ENCODE measurements at places on chromosomes 1 and 21.

DNA sequence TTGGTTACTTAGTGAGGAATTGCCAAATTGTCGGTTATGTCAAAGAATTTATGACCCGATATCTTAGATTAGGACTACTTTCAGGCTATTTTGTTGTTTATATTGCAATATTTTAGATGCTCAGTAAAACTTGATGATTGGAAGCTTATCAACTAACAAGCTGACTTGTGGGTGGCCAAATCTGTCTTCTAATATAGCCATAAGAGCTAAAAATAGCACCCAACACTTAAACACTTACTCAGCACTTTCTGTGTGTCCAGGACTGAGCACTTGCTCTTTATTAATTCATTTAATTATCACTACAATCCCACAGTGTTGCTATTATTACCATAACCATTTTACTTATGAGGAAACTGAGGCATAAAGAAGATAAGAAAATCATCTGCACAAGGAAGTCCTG lies 50.4 kb downstream of the RWDD3 start:
- no peak for DNase-seq

- no peak for DNase-seq
These were observed 652 bp downstream of the SNAPIN start for GRCh38 chr1:153659175-153659534.

- no peak for DNase-seq
These were observed 70.0 kb downstream of the CLCA4 start for GRCh38 chr1:86616871-86617270.

DNA sequence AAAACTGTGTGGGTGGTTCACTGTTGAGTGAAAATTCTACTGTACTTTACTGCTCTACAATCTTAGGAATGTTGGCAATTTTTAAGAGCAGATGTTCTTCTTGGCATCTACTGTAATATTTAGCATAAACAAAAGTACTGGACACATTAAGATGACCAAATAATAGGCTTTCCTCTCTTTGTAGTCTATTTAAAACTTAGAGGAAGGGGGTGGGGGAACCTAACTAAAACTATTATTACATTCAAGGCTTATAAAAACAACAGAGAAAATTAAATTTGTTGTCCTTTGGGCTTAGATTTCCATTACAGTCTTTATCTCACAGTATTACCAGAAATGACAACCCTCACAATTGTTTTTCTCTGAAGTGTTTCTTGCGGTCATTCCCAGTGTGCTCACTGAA lies 181.2 kb downstream of the PLPPR4 start:
- no peak for DNase-seq

DNA sequence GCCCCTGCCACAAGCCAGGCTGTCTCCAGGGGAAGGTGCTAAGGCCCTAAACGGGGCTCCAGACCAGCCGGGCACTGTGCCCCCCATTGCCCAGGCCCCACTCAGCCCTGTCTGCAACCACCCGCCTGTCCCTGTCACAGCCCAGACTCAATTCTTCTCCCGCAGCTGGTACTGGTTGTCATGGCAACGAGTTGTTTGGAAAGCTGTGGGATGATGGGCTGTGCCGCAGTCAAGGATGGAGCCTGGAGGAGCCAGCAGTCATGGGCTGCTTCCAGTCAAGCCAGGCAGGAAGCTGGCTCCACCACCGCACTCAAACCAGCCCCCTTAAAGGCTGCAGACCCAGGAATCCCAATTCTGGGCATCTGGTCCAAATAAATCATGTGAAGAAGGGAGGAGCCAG lies 4.2 kb downstream of the SPOCD1 start:
- no peak for DNase-seq

- DNase-seq = no peak
These were observed 5.2 kb downstream of the SLAMF1 start for GRCh38 chr1:160641323-160642280.

GRCh38 chr1:187006896-187007295 lies 178.1 kb downstream of the PLA2G4A start:
- DNase-seq = no peak

- DNase-seq = no peak
These were observed 2.0 kb downstream of the S100A6 start for GRCh38 chr1:153533689-153534201.

DNA sequence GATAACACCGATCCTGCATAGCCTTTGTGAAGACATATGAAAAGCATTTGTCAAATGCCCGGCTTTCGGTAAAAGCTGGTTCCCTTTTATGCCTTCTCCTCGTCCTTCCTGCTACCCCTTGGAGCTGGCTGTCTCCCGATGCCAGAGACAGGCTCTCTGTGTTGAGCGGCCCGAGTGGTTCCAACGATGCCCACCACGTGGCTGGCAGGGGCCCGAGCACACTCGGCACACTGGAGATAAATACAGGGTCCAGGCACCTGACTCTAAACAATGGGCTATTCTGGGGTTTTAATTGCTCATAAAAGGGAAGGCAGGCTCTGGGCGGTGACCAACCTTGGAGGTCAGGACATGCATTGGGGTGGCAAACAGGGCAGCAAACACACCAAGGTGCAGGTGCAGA lies 207.1 kb downstream of the HIVEP3 start:
- no peak for DNase-seq

Data from stimulated activated CD4-positive, alpha-beta T cell treated with anti-CD3 and anti-CD28 coated beads, TNF-alpha, amount 100 ng/mL, for 4 hours (primary cell).